ENCODE measurements at places on chromosomes 3 and 15.

GRCh38 chr3:21989341-21990042 is 238.5 kb upstream of the ZNF385D start:
- DNase-seq, result no peak

GRCh38 chr15:44584162-44584749 is 47.3 kb downstream of the EIF3J start:
- DNase-seq, result peak; percentile 59

GRCh38 chr15:78446551-78446950 is 8.5 kb downstream of the IREB2 start:
- no peak for DNase-seq

DNA sequence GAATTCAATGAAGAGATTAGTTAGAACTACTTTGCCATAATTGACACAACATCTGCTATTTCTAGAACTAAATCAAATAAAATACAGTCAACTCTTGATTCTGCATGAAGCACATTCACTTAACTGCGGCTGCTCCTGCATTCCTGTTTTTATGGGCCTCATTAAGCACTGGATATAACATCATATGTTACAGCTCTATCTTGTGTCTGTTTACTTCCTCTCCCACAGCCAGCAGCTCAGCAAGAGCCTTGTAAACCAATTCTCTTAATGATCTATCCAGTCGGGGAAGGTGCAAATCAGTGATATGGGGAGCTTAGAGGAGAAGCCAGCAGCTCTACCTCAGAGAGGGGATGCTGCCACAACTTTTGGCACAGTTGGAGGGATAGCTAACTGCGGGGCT is 329.2 kb downstream of the ARRDC4 start:
- DNase-seq, result no peak

Measured in suppressor macrophage (primary cell).